Activated naive CD8-positive, alpha-beta T cell treated with anti-CD3 and anti-CD28 coated beads, Interleukin-2, amount 50 U/mL, for 24 hours (primary cell): ENCODE measurements at places on chromosomes 4 and X.

DNA sequence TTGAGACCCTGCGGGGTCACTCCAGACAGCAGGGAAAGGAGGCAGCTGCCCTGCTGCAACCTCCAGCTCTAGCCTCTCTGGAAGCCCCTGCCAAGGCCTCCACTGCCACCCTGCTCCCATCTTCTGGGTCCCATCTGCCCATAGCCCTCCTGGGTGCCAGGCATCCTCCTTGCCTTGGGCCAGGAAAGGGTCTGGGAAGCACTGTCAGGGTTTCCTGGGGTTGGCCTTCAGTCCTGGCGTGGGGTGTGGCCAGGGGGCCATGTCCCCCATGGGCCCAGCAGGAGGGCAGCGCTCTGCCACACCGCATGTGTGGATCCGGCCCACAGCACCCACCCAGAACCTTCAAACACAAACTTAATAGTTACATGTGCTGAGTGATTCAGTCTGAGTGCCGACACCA lies 3.4 kb upstream of the CPLX1 start:
- H3K27ac ChIP-seq, result no peak overlapping the region
- peaks cover 4% of the 10 kb centered on the region for H3K4me1 ChIP-seq
- no peak overlapping the region for H3K4me3 ChIP-seq

DNA sequence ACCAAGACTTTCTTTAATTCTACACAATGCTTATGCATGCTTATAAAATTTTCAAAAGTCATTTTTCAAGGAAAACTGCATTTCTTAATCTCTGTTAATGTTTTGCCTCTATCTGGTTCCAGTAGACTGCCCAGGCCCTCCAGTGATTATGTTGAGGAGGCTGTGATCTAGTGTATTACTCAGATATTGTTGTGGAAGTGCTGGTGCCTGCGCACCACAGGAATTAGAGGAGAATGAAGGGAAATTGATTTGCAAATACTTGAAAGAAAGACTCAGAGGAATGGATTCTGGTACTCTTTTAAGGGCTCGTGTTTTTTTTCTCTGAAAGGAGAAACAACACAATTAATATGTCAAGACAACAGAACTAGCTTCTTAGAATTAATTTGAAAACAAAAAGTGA lies 1015.1 kb downstream of the RPA4 start:
- H3K27ac ChIP-seq, result no peak overlapping the region
- no peaks in the 10 kb centered on the region for H3K27me3 ChIP-seq
- H3K4me3 ChIP-seq, result no peak overlapping the region
- H3K36me3 ChIP-seq, result no peaks in the 10 kb centered on the region
- H3K4me1 ChIP-seq, result no peaks in the 10 kb centered on the region

DNA sequence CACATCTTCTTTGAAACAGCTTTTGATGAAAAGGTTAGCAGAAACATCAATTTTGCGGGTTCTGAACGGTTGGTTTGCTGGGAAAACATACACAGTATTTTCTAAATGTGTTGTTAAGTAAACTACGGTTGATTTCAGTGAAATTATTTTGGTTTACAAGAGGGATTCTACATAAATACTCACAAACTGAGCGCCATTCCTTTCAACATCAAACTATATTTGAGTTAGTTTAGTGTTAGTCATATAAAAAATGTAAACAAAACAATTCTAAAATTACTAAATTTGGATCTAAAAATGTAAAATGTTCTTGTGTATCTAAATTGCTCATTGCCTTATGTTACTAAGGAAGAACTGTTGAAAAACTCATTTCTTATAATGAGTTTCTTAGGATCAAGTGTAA lies 425.6 kb downstream of the PCDH18 start:
- H3K4me3 ChIP-seq, result no peak overlapping the region
- no peaks in the 10 kb centered on the region for H3K36me3 ChIP-seq

GRCh38 chr4:158796370-158797140 lies 27.7 kb downstream of the FNIP2 start:
- H3K4me1 ChIP-seq, result peaks cover 3% of the 10 kb centered on the region
- H3K27me3 ChIP-seq, result no peaks in the 10 kb centered on the region
- H3K27ac ChIP-seq, result no peak overlapping the region
- no peak overlapping the region for H3K4me3 ChIP-seq
- no peaks in the 10 kb centered on the region for H3K36me3 ChIP-seq

DNA sequence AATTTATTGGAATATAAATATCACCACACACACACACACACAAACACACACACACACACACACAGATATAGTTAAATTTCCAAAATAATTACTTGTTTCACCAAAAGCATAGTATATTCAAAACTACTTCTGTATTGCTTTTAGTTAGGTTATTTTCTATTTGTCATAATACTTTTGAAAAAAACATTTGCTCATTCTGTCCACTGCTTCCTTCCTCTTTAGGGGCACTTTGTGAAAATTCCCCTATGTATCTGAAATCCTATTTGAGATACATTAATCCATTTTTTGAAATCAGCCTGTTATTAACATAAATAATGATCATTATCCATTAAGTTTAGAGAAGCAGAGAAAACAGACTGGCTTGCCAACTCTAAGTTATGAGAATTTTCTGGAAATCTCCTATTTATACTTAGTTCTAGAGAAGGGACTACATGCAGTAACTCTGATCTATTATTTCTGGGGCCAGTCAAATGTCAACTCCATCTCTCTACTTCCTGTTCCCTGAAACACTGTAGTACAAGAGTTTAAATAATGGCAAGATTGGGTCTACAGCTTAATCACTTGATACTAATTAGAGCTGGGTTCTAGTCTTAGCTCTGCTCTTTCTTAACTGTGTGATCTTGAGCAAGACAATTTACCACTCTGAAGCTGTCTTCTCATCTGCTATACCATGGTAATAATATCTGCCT lies 54.4 kb upstream of the GPR174 start:
- no peak for DNase-seq
- H3K4me3 ChIP-seq, result no peak overlapping the region
- no peaks in the 10 kb centered on the region for H3K27me3 ChIP-seq
- H3K36me3 ChIP-seq, result peaks cover 3% of the 10 kb centered on the region
- peak overlapping the region; percentile 86 for H3K27ac ChIP-seq

DNA sequence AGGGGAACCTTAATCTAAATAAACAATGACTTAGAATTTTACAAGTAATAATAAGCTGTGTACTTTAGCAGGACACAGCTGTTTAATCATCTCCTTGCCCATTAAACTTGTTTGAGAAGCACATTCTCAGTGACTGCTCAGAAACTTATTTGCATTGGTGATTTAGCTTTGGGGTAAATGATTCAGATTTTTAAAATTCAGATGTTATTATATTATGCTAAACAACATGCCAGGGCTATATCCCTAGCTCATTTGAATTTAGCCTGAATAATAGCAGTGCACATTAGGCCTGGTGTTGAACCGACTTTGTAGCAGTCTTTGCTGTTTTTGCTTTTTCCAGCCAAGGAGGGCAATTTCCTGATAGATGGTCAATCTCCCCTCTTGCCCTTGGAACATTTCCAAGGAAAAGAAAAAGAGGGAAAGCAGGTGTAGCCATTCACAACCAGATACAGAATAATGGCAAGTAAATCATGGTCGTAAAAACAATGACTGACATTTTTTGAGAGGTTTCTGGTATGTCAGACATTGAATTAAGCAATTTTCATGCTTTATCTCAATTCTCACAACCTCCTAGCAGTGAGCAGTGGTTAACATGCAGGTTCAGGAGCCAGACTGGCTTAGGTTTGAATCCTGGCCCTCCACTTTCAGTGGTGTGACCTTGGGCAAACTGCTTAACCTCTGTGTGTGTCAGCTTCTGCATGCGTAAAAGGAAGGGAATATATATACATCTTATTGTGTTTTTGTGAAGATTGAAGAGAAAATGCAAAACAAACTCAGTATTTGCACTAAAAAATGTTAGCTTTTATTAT lies 16.8 kb downstream of the ARHGEF38 start:
- H3K36me3 ChIP-seq, result no peaks in the 10 kb centered on the region
- no peaks in the 10 kb centered on the region for H3K27me3 ChIP-seq
- no peak overlapping the region for H3K27ac ChIP-seq
- no peaks in the 10 kb centered on the region for H3K4me1 ChIP-seq
- DNase-seq, result no peak

- H3K27me3 ChIP-seq, result no peaks in the 10 kb centered on the region
- H3K36me3 ChIP-seq, result no peaks in the 10 kb centered on the region
- no peak overlapping the region for H3K27ac ChIP-seq
- no peak overlapping the region for H3K4me3 ChIP-seq
- no peaks in the 10 kb centered on the region for H3K4me1 ChIP-seq
These were observed 113.5 kb downstream of the NDST4 start for GRCh38 chr4:114999880-115000279.

DNA sequence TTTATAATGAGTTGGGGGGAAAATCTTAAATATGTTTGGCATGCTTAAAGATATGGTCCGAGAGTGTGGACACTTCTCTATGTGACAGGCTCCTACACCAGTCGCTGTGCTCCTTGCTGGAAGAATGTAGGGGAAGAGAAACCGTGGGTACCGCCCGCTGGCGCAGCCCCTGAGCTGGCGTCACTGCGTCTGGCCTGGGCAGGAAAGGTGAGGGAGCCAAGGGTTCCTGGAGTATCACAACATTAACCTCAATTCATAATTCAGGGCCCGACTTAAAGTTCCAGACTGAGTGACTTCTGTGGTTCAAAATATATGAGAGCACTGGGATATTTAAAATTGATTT lies 95.1 kb downstream of the GATB start:
- H3K4me3 ChIP-seq, result no peak overlapping the region
- no peak for DNase-seq
- H3K27me3 ChIP-seq, result no peaks in the 10 kb centered on the region
- H3K4me1 ChIP-seq, result no peaks in the 10 kb centered on the region
- no peak overlapping the region for H3K27ac ChIP-seq

DNA sequence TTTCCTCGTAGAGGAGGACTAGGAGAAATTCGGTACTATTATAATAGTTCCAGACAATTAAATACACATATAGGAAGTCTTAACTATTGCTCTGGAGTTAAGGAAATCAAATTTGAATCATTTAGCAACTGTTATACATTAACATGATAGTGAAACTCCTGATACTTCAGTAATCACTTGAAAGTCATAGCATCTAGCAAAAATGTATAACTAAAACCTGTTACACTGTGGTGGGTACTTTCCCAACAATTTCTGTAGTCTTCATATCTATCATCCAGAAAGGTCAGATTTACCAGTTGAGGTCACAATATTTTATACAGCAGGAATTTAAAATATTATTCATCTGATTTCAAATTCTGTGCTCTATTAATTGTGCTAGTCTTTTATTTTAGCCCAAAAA lies 669.6 kb upstream of the PCDH10 start:
- no peak overlapping the region for H3K4me3 ChIP-seq
- H3K27me3 ChIP-seq, result no peaks in the 10 kb centered on the region
- DNase-seq, result no peak
- no peaks in the 10 kb centered on the region for H3K36me3 ChIP-seq

GRCh38 chrX:2677764-2678163 lies 13.3 kb upstream of the CD99 start:
- no peaks in the 10 kb centered on the region for H3K36me3 ChIP-seq
- no peak overlapping the region for H3K4me3 ChIP-seq
- DNase-seq, result no peak
- H3K4me1 ChIP-seq, result no peaks in the 10 kb centered on the region

- H3K36me3 ChIP-seq, result no peaks in the 10 kb centered on the region
- no peak overlapping the region for H3K27ac ChIP-seq
- H3K4me1 ChIP-seq, result no peaks in the 10 kb centered on the region
- no peak overlapping the region for H3K4me3 ChIP-seq
- DNase-seq, result no peak
These were observed 12.8 kb upstream of the CFAP299 start for GRCh38 chr4:80322716-80323115.

DNA sequence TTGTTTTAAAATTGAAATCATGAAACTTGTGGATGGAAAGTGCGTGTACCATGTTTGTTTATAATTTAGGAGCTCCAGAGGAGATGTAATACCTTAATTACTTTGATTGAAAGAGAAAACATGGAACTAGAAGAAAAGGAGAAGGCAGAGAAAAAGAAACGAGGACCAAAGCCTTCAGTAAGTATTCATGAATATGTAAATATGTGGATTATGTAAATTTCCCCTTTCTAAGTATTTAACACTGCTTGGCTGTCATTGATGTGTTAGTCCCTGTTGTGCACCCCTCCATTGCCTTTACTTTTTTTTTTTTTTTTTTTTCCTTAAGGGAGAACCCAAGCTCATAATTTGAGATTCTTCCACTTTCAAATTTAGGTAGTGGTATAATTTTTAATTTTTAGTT lies 36.4 kb downstream of the SMARCA5 start:
- H3K27me3 ChIP-seq, result no peaks in the 10 kb centered on the region
- peaks cover 62% of the 10 kb centered on the region for H3K36me3 ChIP-seq
- H3K4me1 ChIP-seq, result peaks cover 7% of the 10 kb centered on the region
- no peak overlapping the region for H3K4me3 ChIP-seq
- H3K27ac ChIP-seq, result no peak overlapping the region

DNA sequence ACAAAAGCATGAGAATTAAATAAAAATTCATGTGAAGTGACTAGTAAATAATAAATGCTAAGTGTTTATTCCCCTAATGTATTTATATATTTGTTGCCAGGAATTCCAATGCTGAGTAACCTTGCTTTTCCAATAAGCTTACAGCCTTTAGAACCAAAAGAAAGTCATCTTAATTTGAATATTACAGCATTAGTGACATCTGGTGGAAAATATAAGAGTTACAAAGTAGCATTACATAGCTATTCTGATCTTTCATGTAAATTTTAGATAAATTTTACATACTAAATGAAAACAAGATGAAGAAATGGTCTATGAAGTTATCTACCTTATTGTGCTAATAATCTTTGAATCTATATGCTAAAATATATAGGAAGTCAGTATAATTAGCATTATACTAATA lies 10.4 kb downstream of the MAD2L1 start:
- peaks cover 2% of the 10 kb centered on the region for H3K4me1 ChIP-seq
- DNase-seq, result no peak
- H3K27me3 ChIP-seq, result no peaks in the 10 kb centered on the region
- no peak overlapping the region for H3K4me3 ChIP-seq
- H3K36me3 ChIP-seq, result peaks cover 38% of the 10 kb centered on the region
- H3K27ac ChIP-seq, result no peak overlapping the region
